Stimulated activated effector memory CD8-positive, alpha-beta T cell treated with anti-CD3 and anti-CD28 coated beads, Interleukin-12 subunit alpha, Interleukin-12 subunit beta, amount 100 ng/mL, for 72 hours (primary cell): ENCODE measurements at places on chromosomes 6 and 20.
A peak's percentile ranks its signal among the peaks of the same experiment; 100 is the strongest.

DNA sequence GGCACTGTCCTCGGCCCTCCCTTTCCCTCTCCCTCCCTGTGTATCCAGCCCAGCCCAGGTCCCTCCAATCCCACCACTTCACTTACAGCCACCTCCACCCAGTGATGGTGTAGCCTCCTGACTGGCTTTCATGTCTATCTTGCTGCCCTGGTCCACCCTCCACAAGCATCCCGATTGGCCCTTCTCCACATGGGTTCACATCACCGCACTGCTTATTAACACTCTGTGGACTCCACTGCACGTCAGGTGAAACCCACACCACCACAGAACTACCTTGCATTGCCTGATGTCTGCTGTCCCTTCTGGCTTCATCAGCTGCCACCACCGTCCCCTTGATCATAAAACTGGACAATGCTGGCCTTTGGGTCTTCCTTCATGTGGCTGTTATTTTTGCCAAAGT is 220.4 kb upstream of the ARID1B start:
- DNase-seq = no peak

GRCh38 chr6:168577496-168577895 is 136.5 kb downstream of the SMOC2 start:
- peak; percentile 7 for DNase-seq

- DNase-seq = no peak
Measured at GRCh38 chr6:168272415-168273325, 46.9 kb downstream of the DACT2 start.

- DNase-seq = peak; percentile 73
Measured at GRCh38 chr20:47453167-47453782, 48.4 kb upstream of the NCOA3 start.

DNA sequence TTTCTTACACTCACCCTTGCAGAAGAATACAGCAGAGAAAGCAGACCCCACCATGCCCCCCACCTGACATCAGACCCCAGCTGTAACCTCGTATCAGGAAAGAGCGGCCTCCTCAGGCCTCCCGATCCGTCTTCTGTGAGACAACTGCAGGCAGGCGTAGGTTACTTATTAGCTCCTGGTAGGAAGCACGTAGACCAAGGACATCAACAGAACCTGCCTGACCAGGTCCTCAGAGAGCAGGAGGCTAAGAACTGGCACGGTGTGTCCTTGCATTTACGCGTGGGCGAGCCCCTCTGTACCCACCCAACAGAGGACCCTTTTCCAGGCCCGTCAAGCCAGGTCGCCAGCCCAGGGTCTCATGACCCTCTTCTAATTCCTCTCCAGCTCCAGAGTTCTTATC is 51.0 kb downstream of the ABHD12 start:
- DNase-seq = no peak
